ENCODE measurements at places on chromosomes 3 and 15.

DNA sequence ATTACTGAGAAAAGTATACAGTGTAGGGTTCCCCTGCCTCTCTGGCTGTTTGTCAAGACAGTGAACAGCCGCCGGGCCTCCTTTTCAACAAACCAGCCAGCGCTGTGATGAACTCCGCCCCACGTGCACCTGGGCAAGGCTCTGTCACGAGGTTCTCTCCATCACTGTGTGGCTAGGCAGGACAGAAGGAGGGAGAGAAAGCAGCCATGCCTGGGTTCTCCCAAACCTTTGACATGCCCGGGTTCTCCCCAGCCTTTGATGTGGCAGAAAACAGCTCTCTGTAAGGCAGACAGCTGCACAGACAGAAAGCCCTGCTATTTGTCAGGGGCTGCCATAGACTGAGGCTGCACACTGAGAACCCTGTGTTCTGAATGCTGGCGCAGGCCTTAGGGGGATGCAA, 101.4 kb upstream of the TRPM1 start:
- no peak for DNase-seq

- DNase-seq, result no peak
Measured at GRCh38 chr3:67431887-67432286, 222.5 kb downstream of the SUCLG2 start.

GRCh38 chr3:194126790-194127189, 9.2 kb upstream of the HES1 start:
- DNase-seq, result no peak

- peak; percentile 21 for DNase-seq
Measured at GRCh38 chr3:13715961-13716360, 163.9 kb downstream of the WNT7A start.

DNA sequence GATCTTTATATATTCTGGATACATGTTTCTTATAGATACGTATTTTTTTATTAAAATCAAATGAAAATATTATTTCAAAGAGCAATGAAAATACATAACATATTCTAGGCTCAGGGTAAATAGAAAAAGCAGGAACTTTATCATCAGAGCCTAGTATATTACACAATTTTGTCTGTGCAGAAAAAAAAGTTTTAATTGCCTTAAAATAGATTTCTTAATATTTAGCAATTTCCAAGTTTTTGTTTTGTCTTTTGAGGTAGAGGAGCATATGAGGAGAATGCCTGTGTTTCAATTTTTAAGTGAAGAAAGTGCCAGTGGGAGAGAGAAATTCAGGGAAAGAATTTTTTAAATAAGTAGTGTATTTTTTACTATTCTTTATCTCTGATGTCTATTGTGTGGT, 10.5 kb downstream of the CAPN7 start:
- DNase-seq, result no peak

- no peak for DNase-seq
Measured at GRCh38 chr3:76039431-76039830, 254.1 kb upstream of the ZNF717 start.

GRCh38 chr3:179184826-179185225, 36.7 kb downstream of the PIK3CA start:
- no peak for DNase-seq

DNA sequence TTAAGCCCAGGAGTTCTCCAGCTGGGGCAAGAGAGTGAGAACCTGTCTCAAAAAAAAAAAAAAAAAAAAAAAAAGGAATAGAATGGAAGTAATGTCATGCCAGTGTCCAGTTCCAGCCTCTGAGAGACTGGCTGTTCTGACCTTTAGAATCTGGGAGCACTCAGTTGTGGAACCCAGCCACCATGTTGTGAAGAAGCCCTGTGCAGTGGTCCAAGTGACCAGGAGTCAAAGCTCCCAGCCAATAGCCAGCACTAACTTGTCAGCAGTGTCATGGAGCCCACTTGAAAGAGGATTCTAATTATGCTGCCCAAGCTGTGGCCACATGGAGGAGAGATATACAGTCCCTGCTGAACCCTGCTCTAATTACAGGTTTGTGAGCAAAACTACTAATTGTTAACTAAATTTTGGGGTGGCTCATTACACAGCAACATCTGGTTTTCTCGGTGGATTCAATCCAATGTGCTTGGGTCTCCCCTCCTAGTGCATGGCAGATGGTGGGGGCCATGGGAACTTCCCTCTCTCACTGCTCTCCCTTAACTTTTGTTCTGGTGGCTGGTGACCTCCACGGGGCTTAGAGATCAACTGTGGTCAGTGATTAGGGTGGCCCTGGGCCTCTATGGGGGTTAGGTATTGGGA, 55.5 kb downstream of the CLEC3B start:
- no peak for DNase-seq

DNA sequence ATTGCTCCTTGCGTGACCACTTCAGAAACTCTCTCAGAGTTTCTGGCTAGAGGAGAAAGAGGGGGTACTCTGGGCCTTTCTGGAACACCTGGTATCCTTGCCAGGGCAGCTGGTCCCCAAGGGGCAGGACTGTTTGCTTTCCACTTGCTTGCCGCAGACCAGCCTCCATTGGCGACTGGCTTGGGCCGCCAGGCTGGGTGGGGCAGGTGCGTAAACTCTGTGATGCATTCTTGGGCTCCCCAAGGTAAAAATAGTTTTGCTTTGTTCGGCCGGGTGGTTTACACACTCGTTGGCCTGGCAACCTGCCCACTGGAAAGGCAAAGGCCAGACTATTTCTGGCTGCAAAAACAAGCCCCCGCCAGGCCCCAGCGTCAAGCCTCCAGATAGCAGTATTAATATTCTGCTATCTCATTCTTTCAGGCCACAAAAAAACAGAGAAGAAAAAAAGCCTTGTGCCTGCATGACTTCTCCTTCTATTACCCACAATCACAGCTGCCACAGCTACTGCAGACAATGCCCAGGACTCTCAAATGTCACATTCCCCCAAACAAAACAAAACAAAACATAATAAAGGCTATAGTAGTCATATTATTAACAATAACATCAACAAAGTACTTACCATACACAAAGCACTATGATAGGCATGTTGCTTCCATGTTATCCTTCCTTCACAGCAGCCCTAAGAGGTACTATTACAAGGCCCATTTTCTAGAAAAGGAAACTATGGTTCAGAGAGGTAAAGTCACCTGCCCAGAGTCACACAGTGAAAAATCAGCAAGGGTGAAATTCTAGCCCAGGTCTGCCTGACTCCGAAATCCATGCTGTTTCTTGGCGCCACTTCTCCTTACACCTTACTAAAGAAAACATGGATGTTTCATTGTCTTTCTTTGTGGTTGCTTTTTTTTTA, 14.0 kb upstream of the SSUH2 start:
- peak; percentile 96 for DNase-seq

DNA sequence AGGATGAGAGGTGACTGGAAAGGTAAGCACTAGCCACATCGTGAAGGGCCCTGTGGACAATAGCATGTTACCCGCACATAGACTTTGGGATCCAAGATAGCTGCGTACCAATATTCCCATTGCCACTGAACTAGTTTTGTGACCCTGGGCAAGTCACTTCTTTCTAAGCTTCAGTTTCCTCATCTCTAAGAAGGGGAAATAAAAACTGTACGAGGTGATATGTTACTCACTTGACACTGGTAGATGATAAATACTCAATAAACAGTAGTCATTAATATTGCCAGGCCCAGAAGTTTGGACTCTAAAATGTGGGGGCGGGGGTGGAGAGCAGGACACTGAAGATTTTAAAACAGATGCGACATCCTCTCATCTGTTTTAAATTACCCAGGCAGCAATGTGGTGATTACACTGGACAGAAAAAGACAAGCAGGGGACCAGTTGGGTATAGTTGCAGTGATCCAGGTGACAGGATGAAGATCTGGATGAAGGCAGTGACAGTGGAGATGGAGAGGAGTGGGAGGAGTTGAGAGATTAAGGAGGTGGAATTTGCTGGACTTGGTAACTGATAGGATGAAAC, 2.5 kb downstream of the ATG7 start:
- DNase-seq, result no peak

GRCh38 chr3:26358405-26358804, 264.2 kb upstream of the LRRC3B start:
- no peak for DNase-seq

- DNase-seq, result no peak
Measured at GRCh38 chr3:11653298-11654055, 9.8 kb upstream of the VGLL4 start.

DNA sequence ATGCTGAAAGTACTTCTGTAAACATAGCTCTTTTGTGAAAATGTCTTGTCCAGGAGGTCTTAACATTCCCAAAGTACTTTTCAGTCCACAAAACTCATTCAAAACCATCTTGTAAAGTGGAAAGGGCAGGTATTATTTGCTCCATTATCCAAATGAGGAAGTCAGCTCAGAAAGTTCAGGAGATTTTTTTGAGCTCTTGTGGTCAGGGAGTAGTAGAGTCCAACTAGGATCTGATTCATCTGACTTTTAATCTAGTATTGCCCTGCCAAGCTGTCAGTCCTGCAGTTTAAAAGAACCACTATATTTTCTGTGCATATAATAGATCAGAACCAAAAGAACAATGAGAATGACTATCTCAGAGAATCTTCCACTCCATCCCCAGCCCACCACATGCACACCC, 83.5 kb downstream of the FOXB1 start:
- no peak for DNase-seq

DNA sequence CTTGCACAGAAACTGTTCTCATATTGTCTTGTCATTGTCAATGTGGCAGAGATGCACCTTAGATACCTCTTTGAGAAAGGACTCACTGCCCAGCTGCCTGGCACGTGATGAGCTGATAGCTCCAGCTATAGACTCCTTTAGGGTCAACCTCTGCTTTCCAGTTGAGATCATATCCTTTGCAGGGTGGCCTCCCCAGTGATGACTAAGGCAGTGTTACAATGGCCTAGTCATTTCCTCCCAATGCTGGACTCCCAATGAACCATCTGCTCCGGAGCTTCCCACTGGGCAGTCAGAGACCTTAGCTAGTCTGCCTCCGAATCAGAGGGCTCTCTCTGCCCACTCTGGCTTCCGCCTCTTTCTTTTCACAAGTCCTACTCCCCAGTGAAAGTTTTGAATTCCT, 79.5 kb downstream of the CHRD start:
- DNase-seq, result no peak

DNA sequence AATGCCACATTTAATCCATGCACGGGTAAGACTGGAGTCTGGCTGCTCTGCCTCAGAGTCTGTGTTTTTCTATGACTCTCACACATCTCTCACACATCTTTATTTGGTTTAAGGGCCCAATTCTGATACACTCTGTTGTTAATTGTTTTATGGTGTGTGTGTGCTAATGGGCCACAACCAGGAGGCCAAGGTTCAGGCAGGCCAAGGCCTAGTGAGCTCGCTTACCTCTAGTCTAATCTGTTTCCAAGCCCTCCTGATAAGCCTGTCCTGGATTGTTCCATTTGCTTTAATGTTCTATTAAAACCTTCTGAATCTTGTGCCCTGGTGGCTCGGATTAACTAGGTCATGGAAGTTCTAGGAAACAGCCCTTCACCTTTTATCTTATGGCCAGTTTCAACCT, 445.4 kb upstream of the DPH6 start:
- peak; percentile 11 for DNase-seq

DNA sequence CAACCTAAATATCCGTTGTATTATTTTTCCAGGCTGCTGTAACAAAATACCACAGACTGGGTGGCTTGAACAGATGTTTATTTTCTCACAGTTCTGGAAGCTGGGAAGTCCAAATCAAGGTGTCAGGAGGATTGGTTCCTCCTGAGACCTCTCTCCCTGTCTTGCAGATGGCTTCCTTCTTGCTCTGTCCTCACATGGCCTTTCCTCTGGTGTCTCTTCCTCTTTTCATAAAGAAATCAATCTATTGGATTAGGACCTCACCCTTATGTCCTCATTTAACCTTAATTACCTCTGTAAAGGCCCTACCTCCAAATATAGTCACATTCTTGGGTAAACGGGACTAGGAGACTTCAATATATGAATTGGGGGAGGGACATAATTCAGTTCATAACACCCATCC, 89.2 kb upstream of the PLCL2 start:
- DNase-seq, result no peak

DNA sequence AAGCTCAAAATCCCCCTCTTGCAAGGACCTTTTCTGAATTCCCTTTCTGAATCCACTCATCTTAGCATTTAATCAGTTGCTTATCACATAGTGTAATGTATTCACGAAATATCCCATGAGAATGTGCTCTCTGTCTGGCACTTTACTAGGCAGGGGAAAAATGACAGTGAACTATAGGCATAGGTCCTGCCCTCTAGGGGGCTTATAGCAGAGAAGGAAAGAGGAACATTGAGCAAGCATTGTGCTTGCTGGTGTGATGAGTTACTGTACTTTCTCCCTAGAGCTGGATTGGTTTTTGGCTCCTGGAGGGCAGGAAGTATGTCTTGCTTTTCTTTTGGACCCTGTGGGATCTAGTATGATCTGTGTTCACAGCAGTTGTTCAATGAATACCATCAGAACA, 26.5 kb downstream of the DUOX2 start:
- no peak for DNase-seq

DNA sequence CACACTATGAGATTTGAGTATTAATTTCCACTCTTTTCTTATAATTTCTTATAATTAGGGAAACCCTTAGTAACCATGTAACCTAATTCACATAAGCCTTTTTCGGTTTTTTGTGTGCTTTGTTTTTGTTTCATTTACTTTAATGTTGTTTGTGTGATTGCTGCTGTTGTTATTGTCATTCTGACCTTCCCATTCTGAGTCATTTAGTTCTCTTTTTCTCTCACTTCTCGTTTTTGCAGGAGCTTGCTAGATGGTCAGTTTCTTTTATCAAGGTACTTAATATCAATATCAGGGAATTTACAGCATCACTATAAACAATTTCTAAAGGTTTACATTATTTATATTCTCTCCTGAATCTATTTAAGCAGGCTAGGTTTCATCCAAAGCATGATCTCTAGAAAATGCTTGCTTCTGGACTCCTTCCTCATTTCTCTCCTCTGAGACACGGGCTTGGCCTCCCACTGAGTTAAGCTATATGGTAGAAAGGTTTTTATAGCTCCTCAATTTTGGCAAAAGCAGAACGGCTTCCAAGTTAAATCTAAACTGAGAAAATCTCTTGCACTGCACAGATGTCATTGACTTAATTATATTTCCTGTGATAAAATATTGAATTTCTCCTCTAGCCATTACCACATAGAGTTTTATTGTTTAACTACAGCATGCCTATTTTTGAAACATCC, 534.2 kb downstream of the NSUN3 start:
- no peak for DNase-seq

DNA sequence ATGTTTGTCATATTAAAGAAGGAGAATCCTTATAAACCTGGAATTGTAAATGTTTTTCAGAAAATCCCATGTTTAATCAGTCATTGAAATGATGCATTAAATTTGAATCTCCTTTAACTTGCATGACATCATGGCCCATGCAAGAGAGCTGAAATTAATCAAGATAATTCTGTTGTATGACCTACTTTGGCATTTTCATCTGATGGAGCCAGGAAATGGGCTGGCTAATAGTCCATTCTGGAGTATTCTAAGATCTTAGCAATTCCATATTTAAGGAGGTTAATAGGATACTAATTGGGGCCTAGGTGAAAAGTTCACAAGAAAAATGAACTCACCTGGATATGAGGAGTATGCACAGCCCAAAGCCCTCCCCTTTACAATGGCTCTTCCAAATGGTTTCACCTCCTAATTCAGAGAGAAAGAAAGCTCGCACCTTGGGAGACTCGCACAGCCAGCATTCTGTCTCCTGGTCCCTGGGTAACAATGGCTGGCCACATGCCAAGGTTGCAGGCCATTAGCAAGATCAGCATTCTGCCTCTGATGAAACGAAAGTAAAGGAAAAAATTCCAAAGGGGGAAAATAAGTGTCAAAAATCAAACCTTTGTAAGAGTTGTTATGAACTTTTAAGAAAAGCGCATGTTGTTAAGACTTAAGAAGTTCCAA, 786.4 kb downstream of the MCTP2 start:
- DNase-seq, result peak; percentile 86

- no peak for DNase-seq
Measured at GRCh38 chr3:34268032-34268709, 469.7 kb downstream of the PDCD6IP start.

GRCh38 chr3:48468329-48468731, 21.8 kb downstream of the ATRIP start:
- DNase-seq, result peak; percentile 61

Data from stomach (tissue), 19 donors.